NCI-H510A (cell line): ENCODE measurements at places on chromosomes 6 and 20.

- no peak for DNase-seq
These were observed 16.8 kb upstream of the TAAR1 start for GRCh38 chr6:132675749-132676148.

- no peak for DNase-seq
These were observed 53.7 kb downstream of the RPS12 start for GRCh38 chr6:132868057-132868456.

DNA sequence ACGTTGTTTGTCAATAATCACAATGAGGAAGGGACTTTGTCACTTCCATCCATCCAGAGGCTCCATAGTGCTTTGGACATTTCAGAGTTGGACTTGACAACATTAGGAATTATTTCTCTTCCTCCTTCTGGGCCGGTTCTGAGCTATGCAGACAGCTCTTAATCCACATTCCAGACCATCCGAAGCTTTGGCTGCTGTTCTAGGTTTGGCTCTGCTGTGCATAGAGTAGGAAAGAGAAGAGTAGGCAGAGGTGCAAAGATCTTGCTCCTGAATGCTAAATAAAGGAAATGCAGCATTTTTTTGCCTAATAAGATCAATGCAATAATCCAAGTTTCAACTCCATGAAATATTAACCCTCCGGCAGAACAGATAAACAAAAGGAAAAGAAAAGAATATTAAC lies 251.8 kb upstream of the PRND start:
- no peak for DNase-seq

GRCh38 chr6:45611491-45611890 lies 233.8 kb upstream of the SUPT3H start:
- no peak for DNase-seq

DNA sequence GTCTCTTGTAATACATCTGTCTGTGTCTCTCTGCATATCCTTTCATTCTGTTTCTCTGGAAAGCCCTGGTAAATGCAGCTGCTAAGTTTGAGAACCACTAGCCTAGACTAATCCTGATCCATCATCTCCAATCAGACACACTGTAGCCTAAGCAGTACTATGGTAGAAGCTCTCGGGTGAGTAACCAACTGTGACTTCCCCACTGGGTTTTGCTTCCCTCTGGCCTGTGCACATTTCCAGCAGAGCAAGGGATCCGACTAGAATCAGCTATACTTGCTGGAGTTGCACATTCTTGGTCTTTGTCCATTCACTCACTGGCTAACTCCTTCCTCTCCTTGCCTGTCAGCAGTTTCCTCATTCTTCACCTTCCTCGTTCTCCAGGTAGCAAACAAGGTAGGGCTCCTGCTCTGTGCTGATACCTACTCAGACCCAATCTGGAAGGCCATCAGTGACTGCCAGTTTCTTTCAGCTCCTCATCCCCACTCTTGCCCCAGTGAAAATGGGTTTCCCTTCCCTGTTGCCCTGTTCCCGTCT lies 184.2 kb downstream of the PLCB4 start:
- no peak for DNase-seq

GRCh38 chr6:40409716-40410397 lies 177.3 kb downstream of the LRFN2 start:
- DNase-seq: no peak

DNA sequence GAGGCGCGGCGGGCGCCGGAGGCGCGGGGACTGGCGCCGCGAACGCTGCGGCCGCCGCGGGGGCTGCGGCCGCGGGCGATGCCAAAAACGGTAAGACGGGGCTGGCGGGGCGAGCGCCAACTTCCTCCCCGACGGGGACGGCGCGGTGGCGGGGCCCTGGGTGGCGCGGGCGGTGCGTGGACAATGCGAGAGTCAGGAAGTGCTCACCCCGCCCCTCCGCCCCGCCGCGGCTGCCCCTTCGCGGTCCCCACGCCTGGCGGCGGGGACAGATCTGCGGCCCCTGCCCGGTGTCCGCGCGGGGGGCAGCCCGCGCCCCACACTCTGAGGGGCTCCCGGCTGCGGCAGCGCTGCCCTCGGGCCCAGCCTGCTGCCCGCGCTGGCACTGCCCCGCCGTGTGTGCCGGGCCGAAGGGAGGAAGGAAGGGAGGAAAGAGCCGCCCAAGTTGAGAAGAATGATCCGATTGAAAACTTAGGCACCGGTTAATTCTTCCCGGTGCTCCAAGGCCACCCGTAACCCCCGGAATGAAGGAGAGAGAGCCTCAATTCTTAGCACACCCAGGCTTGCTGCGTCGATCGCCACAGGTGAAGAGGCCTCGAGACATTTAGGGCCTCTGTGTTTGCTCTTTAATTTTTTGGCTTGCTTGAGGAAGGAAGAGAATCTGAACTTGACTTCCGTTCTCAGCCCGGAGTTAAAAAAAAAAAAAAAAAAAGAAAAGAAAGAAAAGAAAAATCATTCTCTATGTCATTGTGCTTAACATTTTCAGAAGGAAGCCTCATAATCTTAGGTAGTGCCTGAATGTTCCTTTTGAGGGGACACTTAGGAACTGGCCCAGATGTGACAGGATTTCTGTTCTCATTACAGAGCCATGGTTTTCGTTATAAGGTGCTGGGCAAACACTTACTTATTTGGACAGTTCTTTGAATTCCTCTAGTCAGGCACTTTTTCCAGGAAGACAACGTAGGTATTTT lies 982 bp downstream of the HECA start:
- DNase-seq: no peak

GRCh38 chr6:17494177-17494576 lies 100.8 kb downstream of the CAP2 start:
- DNase-seq: no peak

GRCh38 chr20:4509825-4510522 lies 211.7 kb upstream of the PRND start:
- DNase-seq: no peak

DNA sequence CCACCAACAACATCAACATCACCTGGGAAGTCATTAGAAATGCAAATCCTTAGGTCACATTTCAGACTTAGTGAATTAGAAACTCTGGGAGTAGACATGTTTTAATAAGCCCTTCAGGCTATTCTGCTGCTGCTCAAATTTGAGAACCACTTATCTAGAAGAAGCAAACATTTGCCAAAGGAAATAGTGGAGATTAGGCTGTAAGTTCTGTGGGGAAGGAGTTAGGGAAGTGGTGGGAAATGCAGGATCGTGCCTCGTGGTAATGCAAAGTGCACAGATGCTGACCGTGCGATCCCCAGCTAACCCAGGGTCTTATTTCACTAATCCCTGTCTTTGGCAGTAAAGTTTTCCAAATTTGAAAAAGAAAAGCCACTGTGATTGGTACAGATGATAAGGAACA lies 328.5 kb downstream of the EPM2A start:
- DNase-seq: no peak

DNA sequence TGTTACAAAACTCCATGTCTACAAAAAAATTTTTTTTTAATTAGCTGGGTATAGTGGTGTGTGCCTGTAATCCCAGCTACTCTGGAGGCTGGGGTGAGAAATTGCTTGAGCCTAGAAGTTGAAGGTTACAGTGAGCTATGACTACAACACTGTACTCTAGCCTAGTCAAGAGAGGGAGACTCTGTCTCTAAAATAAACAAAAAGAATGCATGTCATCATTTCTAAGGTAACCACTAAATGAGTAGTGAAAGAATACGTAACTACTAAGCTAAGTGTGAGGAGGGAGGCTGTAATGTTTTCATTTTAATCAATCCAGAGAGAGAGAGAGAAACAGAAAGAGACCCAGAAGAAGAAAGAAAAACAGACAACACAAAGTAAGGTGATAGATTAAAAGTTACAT lies 9.9 kb downstream of the SYCP2 start:
- no peak for DNase-seq

DNA sequence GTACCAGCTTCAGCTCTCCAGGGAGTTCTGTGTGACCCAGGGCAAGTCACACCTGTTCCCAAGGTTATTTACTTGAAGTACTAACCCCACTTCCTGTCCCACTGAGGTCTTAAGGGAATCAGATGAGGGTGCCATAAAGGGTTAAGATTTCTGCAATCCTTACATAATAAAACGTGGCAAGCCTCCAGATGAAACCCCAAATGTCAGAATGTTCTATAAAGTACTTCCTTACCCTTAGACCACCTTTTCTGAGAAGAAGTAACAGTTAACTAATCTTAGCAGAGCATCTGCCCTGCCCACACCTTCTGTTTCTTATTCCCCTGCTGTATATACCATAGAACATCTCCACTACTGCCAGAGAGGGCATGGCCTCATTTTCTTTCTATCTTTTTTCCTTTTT lies 6.0 kb upstream of the AVP start:
- no peak for DNase-seq

DNA sequence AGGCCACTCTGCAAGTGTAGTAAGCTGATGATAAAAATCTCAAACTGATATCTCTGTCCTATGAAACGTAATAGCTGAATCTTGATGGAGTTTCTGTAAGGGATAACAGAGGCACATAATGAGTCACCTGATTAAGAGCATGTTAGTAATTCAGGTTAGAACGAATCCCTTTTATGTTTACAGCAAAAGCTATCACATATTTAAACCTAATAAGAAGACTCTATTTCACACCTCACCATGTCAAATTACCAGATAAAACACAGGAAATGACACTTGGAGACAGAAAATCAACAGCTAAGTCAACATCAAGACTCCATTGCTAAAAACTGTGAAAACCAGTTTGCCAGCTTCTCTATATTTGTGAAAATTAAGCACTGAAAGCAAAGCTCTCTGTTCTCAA lies 11.8 kb downstream of the CST7 start:
- DNase-seq: no peak

GRCh38 chr20:36519944-36520343 lies 21.4 kb upstream of the MYL9 start:
- DNase-seq: no peak

GRCh38 chr20:53580376-53581111 lies 13.1 kb downstream of the ZNF217 start:
- DNase-seq: no peak

DNA sequence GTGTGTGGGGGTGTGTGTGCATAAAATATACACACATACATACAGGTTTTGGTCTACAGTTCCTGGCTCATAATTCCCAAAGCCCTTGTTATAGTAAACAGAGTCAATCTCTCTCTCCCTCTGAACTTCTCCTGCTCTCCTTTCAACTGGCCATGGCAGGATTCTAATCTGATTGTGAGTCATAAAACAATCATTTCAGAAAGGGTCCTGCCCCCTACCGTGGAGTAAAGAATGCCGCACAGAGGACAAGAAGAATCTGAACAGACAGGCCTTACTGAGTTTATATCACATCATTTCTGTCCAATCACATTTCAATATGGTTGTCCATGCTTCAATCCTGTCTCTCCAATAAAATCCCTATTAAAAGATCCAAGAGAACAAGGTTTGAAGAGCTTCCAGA lies 416.9 kb downstream of the FRK start:
- no peak for DNase-seq

- DNase-seq: no peak
These were observed 759.8 kb upstream of the CITED2 start for GRCh38 chr6:140134224-140134623.

GRCh38 chr6:141541581-141542324 lies 591.0 kb upstream of the GJE1 start:
- DNase-seq: no peak

GRCh38 chr20:7773511-7773910 lies 166.7 kb downstream of the HAO1 start:
- no peak for DNase-seq

- DNase-seq: peak; percentile 61
These were observed 16.1 kb upstream of the ZNF217 start for GRCh38 chr20:53609491-53610445.

- peak; percentile 76 for DNase-seq
These were observed 85.7 kb downstream of the NFATC2 start for GRCh38 chr20:51456511-51457509.

DNA sequence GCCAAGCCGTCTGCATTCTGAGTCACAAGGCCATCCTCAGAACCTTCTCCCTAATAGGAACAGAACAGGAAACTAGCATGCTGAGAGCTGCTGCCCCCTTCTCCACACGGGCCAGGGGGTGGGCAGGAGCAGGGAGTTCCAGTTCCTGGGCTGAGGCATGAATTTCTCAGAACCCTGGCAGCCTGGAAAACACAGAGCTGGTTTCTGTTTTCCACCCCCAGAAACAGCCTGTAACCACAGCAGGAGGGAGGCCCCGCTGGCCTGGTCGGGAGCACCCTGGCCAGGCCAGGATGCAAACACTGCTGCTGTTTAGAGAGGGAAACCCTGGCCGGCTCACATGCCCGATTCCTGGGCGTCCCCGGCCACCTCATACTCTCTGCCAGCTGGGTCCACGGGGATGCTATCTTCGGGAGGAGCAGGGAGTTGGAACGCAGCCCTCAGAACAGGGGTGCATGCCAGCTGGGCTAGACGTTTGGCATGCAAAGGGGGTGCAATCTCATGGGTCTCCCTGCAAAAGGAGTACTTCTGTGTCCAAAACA lies 130.1 kb downstream of the NFATC2 start:
- DNase-seq: no peak

DNA sequence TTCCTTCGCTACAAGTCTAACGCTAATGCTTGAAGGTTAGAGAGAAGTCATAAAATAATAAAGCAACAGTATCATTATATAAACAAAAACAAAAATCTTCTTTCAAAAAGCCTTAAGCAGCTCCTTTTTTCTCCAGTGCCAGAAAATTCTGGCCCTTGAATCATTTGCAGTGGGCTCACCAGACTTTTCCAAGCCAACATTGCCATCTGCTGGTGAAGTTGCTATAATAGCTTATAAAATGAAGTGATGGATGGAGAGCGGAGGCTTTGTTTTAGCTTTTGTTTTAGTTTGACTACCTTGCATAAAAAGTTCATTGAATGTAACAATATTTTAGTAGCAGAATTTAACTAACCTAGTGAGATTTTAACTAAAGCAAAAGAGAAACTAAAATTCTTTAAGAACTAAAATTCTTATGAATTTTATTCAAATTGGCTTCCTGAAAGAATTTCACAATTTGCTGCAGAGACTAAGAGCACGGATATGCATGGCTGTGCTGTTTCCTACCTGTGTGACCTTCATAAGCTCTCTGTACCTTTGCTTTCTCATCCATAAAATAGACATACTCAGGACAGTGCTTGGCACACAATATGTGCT lies 44.8 kb upstream of the SLC2A12 start:
- DNase-seq: no peak

DNA sequence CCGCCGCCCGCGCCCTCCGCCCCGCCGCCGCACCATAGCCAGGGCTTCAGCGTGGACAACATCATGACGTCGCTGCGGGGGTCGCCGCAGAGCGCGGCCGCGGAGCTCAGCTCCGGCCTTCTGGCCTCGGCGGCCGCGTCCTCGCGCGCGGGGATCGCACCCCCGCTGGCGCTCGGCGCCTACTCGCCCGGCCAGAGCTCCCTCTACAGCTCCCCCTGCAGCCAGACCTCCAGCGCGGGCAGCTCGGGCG lies 1.5 kb downstream of the FOXC1 start:
- no peak for DNase-seq

- no peak for DNase-seq
These were observed 23.2 kb downstream of the WFDC3 start for GRCh38 chr20:45768479-45768878.
